ENCODE measurements at places on chromosomes 7 and 10. TPM values are rescaled to one million over a fixed set of nuclear protein-coding genes. Genes with fewer than 3 reads are reported as not detected.

DNA sequence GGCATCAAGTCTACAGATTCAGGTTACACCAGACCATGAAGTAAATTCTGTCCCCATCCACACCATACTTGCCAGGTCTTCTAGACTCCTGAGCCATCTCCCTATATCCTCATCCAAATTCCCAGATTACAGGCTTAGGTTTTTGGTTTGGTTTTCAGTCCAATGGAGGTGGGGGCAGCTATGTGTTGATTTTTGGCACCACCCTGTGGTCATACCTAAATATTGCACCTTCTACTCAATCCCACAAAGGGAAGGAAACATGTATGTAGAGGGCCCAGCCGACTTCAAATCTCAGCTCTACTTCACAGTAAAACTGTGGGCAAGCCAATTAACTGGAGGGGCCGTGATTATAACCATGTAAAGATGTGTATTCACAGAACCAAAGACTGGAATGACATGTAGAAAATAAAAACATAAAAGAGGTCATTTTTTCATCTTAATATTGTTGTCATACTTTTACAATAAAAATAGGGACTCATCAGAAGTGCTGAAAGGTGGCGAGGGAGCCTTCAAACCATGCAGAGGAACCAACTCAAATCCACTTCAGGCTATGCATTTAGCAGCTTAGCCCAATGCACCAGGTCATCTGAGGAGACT lies 19.8 kb downstream of the ERCC6 start:
- no peak for DNase-seq

- no peak for DNase-seq
These were observed 39.1 kb downstream of the CDK1 start for GRCh38 chr10:60817398-60817805.

GRCh38 chr7:602341-603141 lies 82.9 kb upstream of the PDGFA start:
- peak; percentile 76 for DNase-seq

The TMEM196 gene
- not detected for total RNA-seq

- DNase-seq = no peak
These were observed 2.5 kb upstream of the KPNA7 start for GRCh38 chr7:99210265-99210970.

GRCh38 chr10:96606216-96606615 lies 19.4 kb upstream of the TM9SF3 start:
- DNase-seq = no peak

- no peak for DNase-seq
These were observed 123.3 kb downstream of the WDFY4 start for GRCh38 chr10:48807791-48808470.

The ALOX5 gene
- 222 TPM for total RNA-seq

The KLF14 gene
- total RNA-seq = not detected

GRCh38 chr10:7670157-7670556 lies 3.4 kb upstream of the ITIH5 start:
- DNase-seq = no peak

The SLC39A12 gene
- total RNA-seq = 0.41 TPM

The LLCFC1 gene
- not detected for total RNA-seq

DNA sequence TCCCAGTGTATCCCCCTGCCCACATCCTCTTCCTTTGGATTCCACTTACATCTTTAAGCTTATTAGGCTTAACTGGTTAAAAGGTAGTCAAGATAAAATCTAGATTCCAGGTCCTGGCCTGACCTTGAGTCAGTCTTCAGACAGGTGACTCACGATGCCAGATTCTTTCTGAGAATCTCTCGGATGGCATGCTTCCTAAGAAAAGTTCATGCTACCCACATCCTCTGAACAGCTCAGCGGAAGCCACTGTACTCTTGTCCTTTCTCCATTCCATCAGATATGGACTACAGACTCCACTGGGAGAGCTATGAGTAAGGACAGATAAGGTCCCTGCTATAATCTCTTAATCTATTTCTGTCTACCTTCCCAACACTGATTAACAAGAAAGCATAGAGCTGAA lies 43.4 kb downstream of the DNMBP start:
- DNase-seq = no peak

DNA sequence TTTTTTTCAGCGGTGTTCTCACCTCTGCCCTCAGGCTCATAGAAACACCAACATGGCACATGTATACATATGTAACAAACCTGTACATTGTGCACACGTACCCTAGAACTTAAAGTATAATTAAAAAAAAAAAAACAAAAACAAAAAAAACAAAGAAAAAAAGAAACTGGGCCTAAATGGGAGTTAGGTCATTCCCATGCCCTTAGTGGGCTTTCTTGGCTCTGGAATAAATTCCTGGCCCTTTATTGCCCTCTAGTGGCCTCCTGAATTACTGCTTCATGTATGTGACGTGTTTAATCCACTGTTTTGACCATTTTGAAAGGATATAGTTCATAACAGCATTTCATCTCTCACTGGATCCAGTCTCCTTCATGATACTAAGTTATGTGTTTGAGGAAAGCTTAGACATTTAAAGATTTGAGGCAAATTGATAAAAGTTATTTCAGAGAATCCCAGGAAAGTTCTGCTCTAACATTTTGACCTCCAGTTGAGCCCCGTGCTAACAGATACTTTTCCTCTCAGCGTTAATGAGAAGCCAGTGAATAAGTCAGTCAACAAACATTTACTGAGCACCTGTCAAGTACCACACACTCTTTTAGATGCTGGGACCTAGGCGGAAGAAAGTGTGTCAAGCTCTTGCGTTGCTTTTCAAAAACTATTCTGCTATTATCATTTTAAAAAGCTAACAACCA lies 54.7 kb upstream of the SYPL1 start:
- DNase-seq = no peak

DNA sequence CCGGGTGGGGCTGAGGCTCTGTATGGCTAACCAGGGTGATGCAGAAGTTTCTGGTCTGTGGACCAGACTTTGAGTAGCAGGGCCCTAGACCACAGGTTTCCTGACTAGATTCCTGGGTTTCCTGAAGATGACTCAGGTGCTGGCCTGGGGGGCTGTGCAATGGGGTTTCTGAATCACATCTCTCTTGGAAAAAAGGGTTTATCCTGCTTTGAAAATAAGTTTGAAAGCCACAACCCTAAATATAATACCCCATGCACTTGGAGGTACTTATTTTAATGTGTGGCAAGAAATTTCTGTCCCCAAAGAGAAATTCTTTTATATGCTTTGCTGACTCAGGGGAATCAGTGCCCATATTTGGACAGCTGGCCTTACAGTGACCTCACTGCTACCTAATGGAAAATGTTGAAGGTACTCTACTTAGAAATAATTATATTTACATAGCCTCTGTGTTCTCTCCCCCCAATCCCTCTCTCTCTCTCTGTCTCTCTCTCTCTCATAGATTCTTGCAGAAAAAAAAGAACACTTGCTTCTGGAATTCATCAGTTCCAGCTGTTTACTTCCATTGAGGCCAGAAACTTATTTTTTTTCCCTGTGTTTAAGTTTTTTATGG lies 184.4 kb upstream of the LYZL2 start:
- DNase-seq = no peak

GRCh38 chr10:95430231-95430951 lies 130.8 kb downstream of the SORBS1 start:
- no peak for DNase-seq

DNA sequence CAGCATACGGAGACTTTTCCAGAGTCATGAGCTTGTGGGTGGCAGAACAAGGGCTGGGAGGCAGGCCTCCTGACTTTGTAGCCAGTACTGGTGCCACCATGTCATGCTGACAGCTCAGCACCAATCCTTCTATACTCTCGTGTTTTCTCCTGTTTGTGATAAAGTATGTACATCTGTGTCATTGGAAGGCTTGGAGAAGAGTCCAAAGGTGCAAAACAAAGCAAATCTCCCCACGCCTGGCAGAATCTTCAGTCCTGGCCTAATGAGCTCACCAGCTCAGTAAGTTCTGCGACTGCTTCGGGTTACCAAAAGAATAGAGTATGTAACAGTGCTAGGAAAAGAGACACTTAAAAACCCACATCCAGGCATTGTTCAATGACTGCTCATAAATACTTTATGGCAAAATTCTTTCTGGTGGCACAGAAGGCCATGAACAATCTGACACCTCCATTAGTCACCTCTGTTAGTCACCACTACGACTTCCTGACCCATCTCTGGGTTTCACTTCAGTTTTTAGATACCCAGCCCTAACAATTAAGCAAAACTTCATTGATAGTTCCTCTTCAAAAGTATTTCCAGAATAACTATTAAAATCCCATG lies 24.5 kb downstream of the STEAP1 start:
- DNase-seq = no peak

DNA sequence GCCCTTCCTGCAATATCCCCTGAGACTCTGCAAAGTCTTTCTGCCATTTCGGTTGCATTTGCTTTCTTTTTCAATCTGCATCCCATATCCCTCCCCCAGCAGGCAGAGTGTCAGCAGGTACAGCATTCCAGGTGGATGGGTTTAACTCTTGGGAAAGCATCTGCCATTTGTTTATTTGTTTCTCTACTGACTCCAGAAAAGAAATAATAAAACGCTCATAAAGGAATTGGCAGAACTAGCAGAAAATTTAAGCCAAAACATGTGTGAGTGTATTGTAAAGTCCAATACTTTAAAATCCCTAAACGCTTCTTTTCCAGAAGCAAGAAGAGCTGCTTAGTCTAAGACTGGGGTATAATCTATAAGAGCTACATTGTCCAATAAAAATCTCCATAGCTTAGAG lies 393.8 kb downstream of the TNS3 start:
- DNase-seq = no peak

- DNase-seq = peak; percentile 47
These were observed 2.9 kb downstream of the LAT2 start for GRCh38 chr7:74212661-74213060.

- DNase-seq = peak; percentile 77
These were observed 1.8 kb upstream of the MICALL2 start for GRCh38 chr7:1460821-1461645.
